ENCODE measurements at places on chromosomes 5 and 9. TPM values are rescaled to one million over a fixed set of nuclear protein-coding genes. Genes with fewer than 3 reads are reported as not detected.

DHX29 gene
- 12.7 TPM for total RNA-seq

ACSL6 gene
- total RNA-seq: 22.2 TPM

PCDHGA11 gene
- total RNA-seq: not detected

FAM114A2 gene
- total RNA-seq: 25.8 TPM

DNA sequence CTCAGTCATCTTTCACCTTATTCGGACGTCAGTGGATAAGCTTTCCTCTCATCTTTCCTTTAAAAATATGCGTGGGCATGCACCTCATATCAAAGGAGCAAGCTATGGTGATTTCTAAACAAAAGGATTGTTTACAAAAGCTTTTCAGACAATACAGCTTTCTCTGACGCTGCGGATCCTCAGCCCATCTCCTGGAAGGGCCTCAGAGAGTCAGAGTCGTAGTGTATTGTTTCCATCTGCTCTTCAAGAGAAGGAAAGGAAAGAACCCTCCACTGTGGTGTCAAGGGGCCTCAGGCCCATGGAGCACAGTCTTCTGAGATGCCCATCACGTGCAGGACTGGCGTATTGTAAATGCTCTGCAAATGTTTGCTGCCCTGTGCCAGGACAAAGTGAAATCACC is 163.4 kb upstream of the MAP1B start:
- H3K27ac ChIP-seq: no peak overlapping the region
- no peaks in the 10 kb centered on the region for H3K4me1 ChIP-seq
- peaks cover 16% of the 10 kb centered on the region for H3K27me3 ChIP-seq
- H3K36me3 ChIP-seq: no peaks in the 10 kb centered on the region
- no peak overlapping the region for H3K4me3 ChIP-seq

DNA sequence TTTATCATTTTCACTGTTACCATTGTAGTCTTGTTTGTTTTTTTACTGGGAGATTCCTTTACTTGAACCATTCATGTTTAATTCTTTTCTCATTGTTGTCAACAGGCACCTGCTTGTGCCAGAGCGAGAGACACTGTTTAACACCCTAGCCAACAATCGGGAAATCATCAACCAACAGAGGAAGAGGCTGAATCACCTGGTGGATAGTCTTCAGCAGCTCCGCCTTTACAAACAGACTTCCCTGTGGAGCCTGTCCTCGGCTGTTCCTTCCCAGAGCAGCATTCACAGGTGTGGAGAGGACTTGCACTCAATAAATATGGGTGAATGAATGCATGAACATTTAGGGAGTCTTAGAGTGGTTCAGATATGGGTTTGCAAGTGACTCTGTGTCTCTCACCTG is 37.5 kb downstream of the NUP214 start:
- H3K4me1 ChIP-seq: peaks cover 10% of the 10 kb centered on the region
- H3K27ac ChIP-seq: peak overlapping the region; percentile 74
- no peak overlapping the region for H3K4me3 ChIP-seq
- DNase-seq: no peak
- H3K36me3 ChIP-seq: peaks cover 11% of the 10 kb centered on the region

Measured in T-helper 17 cell (primary cell).